ENCODE measurements at places on chromosomes 7 and 10. TPM values are rescaled to one million over a fixed set of nuclear protein-coding genes. Genes with fewer than 3 reads are reported as not detected.

Gene STAMBPL1
- 21.3 TPM for total RNA-seq

Gene FRMPD2
- total RNA-seq = not detected

Gene CLDN3
- not detected for total RNA-seq

Gene LIPN
- total RNA-seq = not detected

Gene SPACDR
- 0.15 TPM for total RNA-seq

Gene ADCY1
- 20.0 TPM for total RNA-seq

Gene C10orf105
- total RNA-seq = not detected

Gene AKR1D1
- total RNA-seq = not detected

Gene GJD4
- not detected for total RNA-seq

Gene NFE2L3
- total RNA-seq = 8.0 TPM

Gene SPAM1
- total RNA-seq = not detected

Gene STEAP4
- 0.15 TPM for total RNA-seq

Gene CTAGE8
- total RNA-seq = 1.4 TPM

Gene SEMA4G
- 2.2 TPM for total RNA-seq

Gene ZPBP
- total RNA-seq = not detected

Gene NME8
- total RNA-seq = not detected

Gene PAPOLB
- total RNA-seq = under 0.01 TPM

Gene SNX10
- 74.6 TPM for total RNA-seq
